ENCODE measurements at places on chromosomes 3 and 15.

GRCh38 chr3:124032311-124032880 lies 40.5 kb upstream of the ROPN1 start:
- no peak for DNase-seq

DNA sequence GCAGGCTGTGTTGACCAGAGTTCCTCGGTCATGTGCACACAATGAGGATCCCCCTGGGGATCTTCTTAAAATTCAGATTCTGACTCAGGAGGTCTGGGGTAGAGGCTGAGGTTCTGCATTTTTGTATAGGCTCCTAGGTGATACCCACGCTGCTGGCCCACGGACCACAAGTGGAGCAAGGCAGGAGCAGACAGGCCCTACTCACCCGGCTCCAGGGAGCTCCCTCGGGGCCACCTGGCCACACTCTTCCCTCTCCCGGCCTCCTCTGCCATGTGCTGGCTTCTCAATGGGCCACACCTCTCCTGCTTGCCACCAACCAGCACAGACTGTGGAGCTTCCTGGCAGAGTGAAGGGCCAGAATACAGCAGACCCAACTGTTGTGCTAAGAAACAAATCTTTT lies 23.9 kb downstream of the GP9 start:
- DNase-seq: no peak

DNA sequence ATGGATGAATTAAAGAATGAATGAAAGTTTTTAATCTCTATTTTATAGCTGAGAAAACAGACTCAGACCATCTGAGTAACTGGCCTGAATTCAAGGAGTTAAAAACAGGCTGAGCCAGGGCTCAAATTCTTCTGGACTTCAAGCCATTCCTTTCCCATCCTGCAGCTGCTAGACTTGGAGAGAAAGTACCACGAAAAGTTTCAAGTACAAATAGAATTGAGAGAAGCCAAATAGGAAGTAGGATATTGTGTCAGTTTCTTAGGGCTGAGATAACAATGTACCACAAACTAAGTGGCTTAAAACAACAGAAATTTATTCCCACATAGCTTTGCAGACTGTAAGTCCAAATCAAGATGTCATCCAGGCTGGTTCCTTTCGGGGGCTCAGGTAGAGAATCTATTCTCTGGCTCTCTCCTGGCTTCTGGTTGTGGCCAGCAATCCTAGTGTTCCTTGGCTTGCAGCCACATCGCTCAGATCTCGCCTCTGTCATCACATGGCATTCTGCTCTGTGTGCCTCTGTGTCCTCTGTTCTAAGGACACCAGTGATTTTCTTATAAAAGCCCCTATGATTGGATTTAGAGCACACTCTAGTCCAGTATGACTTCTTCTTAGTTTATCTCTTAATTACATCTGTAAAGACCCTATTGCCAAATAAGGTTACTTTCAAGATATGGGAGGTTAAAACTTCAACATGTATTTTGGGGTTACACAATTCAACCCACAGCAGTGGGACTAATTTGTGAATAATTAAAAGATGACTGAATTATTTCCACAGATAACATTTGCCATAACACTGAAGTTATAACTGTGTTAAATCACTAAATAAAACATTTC lies 25.7 kb upstream of the GOLIM4 start:
- no peak for DNase-seq

DNA sequence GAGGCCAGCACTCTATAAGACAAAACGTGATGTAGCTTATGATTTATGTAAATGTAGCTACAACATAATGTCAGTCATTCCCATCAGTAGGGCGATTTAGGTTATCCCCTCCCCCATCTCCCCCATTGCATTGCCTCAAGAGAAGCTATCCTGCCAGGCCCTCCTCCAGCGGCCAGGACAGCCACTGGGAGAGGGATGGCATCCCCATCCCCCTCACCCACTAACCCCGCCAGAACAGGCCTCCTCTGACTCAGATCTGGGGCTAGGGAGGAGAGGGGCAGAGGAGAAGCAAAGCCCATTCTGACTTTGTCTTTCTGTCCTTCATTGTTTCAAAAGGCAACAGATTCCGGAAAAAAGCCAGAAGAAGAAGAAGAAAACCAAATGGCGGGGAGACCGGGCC lies 32.6 kb upstream of the ESYT3 start:
- no peak for DNase-seq

GRCh38 chr3:75001330-75001729 lies 386.9 kb upstream of the CNTN3 start:
- no peak for DNase-seq

GRCh38 chr3:45272032-45272810 lies 46.1 kb upstream of the TMEM158 start:
- DNase-seq: no peak

DNA sequence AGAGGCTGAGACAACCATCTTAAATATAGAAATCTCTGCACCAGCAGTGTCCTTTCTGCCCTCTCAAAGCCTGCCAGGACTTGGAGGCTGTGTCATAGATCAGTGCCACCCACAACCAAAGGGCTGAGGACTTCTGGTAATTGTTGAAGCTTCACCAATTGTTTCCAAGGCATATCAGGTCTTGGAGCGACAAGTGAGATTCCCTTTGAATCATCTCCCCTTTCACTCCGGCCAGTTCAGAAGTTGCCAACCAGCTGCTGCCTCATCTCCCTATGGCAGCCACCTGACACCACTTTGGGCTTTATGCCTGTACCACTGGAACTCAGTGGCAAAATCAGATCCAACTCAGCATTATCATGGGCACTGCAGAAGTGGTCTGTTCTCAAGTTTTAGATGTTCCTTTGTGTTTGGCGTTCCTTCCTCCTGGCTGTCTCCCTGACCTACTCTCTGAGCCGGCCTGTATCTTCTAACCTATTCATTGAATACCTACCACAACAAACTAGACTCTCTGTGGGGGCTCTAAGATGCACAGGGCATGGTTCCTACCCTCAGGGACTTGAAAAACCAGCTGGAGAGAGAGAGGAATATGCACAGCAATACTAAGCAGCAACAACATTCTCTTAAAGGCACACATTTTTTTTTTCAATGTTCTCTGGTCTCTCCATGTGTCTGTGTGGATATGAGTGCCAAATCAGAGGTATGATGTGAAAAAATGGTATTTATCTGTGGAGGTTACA lies 90.8 kb upstream of the PFN2 start:
- DNase-seq: no peak

DNA sequence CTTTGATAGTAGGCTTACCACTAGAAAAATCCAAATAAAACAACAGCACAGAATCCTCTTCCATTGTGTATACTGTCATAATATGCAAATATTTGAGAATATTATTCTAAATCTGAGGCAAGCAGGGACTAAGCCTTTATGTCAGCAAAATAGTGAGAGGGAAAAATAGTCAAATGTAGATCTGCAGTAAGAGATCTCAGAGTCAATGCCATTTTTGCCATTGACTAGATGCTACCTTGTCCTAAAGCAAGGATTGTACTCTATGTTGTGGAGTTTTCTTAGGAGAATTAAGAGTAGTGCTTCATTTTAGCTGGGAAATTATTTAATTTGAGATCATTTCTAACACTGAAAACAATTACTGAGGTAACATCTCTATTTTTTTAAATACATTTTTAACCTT lies 50.2 kb downstream of the IQCH start:
- no peak for DNase-seq

DNA sequence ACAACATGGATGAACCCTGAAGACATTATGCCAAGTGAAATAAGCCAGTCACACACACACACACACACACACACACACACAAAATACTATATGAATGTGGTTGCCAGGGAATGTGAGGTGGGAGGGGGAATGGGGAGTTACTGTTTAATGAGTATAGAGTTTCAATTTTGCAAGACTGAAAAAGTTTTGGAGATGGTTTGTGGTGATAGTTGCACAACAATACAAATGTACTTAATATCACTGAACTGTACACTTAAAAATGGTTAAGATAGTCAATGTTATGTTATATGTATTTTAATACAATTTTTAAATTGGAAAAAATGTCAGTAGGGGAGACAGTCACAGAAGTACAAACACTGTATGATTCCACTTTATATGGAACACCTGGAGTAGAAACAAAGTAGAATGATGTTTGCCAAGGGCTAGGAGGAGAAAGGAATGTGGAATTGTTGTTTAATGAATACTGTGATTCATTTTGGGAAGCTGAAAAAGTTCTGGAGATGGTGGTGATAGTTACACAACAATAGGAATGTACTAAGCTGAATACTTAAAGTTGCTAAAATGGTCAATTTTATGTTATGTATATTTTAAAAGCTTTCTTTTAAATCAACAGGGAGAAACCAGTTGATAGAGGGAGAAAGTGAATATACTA lies 76.6 kb downstream of the RPL39L start:
- no peak for DNase-seq

GRCh38 chr3:10781981-10782380 lies 34.0 kb upstream of the SLC6A11 start:
- no peak for DNase-seq

DNA sequence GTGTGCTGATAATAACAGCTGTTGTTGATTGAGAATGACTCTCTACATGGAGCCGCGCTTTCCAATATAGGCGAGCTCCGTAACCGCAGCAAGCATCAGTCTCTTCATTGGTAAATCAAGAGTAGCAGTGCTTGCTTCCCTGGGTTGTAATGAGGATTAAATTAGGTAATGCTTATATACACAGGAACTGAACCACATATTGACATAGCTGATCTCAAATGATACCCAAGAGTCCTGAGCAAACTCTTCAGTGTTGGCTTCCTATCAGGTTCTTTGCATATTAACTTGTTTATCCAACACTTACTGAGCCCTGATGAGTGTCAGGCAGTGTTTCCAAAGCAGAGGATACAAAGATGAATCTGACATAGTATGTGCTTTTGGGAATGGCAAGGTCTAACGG lies 46.4 kb upstream of the SLCO3A1 start:
- DNase-seq: no peak

DNA sequence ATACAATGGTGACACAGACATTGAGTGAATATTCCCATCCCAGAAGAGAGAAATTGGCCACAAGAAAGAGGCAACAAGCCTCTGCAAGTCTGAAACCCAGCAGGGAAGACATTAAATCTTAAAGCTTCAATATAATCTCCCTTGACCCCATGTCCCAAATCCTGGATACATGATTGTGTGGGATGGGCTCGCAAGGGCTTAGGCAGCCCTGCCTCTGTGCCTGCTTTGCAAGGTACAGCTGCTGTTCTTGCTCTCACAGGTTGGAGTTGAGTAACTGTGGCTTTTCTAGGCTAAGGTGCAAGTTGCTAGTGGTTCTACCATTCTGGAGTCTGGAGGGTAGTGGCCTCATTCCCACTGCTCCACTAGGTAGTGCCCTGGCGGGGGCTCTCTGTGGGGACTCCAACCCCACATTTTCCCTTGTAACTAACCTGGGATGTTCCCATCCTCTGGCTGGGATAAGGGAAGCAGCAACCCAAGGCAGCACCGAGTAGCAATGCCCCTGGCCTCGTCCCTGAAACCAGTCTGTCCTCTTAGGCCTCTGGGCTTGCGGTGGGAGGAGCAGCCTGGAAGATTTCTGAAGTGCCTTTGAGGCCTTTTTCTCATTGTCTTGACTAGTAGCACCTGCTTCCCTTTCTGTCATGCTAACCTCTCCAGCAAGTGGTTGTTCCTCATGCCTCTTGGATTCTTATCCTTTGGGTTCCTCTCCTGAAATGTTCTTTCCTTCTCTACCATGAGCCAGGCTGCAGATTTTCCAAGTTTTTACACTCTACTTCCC lies 90.0 kb downstream of the FAM174B start:
- no peak for DNase-seq

GRCh38 chr3:47899495-47900108 lies 96.7 kb downstream of the DHX30 start:
- no peak for DNase-seq

GRCh38 chr3:141482245-141482922 lies 4.4 kb upstream of the RASA2 start:
- DNase-seq: no peak

GRCh38 chr15:54514601-54515000 lies 536.4 kb downstream of the UNC13C start:
- no peak for DNase-seq

DNA sequence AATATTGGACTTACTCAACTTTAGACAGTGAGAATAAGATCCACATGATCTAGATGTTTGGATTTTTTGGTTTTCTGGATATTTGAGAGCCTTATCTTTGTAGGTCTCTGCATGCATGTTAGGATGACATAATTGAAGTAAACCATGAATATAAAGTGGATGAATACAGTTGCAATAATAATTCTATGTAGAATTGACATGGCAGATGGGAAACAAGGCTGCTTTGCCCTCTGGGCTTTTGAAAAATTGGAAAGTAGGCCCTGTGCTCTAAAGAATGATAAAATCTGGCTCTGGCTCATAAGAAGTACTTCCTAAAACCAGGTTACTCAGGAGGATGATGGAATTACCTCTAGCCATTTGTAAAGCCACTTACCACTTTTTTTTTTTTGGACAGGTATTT lies 86.9 kb downstream of the ZNF609 start:
- no peak for DNase-seq

- no peak for DNase-seq
Measured at GRCh38 chr3:152403632-152404066, 134.9 kb downstream of the MBNL1 start.

GRCh38 chr3:12002912-12003311 lies 1.3 kb upstream of the SYN2 start:
- no peak for DNase-seq

GRCh38 chr3:128170866-128171516 lies 17.7 kb downstream of the EEFSEC start:
- no peak for DNase-seq

DNA sequence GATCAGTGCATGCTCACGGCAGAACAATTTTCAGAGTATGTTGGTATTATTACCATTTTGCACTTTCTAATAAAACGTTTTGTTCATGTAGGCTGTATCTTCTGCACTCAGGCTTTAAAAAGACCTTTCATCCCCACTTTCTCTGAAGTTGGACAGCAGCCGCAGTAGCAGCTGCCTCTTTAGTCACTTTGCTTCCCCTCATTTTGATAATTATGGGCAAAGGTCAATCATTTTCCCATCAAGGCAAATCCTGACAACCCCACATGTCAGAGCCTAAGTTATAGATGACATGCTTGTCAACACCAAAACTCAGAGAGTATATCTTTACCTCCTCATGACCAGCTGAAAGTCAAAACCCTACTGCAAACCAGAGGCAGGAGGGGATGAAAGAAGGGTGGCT lies 99.7 kb downstream of the ROBO2 start:
- DNase-seq: no peak

DNA sequence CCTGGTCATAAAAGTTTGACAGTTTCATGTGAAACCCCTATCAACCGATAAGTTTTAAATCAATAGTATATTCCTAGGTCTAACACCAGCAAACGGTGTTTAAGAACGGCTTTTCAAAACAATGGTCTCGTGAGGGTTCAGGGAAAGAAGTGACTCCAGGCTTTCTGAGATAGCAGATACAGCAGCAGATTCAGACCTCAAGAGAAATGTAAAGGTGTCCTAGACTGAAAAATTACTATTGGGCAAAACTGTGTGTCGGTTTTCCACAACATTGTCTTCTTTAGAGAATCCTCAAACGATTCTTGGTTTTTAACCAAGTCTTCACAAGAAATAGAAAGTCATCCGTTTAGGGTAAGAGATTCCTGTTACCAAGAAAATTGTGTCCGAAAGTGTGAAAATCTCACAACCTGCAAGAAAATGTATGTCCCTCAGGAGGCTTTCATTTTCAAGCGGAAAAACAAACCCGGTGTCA lies 1.2 kb downstream of the SETD2 start:
- DNase-seq: no peak

- no peak for DNase-seq
Measured at GRCh38 chr3:33391255-33391995, 48.8 kb downstream of the UBP1 start.

Measured in D721Med (cell line).